ENCODE measurements at places on chromosomes 7 and 10. TPM values are rescaled to one million over a fixed set of nuclear protein-coding genes. Genes with fewer than 3 reads are reported as not detected.

GRCh38 chr10:33478089-33478674 lies 143.7 kb upstream of the NRP1 start:
- DNase-seq, result no peak

DNA sequence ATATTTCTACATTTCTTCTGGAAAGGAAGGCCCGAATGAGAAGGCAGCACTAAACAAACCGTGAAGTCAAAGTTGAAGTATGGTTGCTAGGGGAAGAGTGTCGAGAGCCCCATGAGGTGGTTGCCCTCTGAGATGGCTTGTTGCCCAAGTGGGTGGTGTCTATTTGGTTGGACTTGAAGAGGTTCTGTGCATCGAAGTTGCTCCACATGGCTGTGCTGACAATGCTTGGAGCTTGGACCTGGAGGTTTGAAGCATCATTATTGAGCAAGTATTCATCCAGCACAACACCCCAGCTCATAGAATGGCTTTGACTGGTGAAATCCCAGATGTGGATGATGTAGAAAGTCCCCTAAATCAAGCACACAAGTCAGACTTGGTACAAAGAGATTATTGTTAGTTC lies 165.2 kb upstream of the CDCA7L start:
- no peak for DNase-seq

GRCh38 chr7:105178177-105178576 lies 164.2 kb downstream of the KMT2E start:
- no peak for DNase-seq

- DNase-seq, result no peak
These were observed 9.9 kb upstream of the OR6V1 start for GRCh38 chr7:143042159-143042789.

Gene VGF
- total RNA-seq, result 7.4 TPM
